ENCODE measurements at places on chromosomes 1 and 21.

- DNase-seq: no peak
These were observed 582.8 kb downstream of the PTBP2 start for GRCh38 chr1:97304366-97304765.

DNA sequence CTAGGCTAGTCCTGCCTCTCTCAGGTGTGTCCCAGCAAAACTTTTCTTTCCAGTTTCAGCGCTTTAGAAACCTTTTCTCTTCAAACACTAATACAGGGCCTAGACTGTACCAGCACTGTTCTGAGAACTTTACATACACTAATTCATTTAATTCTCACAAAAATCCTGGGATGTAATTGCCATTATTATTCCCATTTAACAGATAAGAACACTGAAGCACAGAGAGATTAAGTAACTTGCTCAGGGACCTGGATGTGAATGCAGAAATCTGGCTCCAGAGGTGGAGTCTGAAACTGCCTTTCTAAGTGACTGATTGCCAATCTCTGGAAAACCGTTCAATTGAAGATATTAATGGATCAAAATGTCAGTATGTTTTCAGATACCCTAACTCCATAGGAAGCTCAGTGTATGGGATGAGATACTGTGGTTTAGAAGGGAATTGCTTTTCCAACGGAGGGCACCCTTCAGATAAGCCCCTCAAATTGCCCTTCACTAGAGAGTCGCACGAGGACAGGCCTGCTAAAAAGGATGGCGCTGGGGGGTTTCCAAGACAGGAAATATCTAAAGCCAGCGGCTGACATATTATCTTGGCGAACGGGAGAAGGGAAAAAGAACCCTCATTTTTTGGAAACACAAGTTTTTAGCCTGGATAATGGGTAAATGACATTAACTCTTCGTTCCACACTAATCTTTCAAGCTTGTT lies 698 bp upstream of the UCK2 start:
- DNase-seq: no peak

DNA sequence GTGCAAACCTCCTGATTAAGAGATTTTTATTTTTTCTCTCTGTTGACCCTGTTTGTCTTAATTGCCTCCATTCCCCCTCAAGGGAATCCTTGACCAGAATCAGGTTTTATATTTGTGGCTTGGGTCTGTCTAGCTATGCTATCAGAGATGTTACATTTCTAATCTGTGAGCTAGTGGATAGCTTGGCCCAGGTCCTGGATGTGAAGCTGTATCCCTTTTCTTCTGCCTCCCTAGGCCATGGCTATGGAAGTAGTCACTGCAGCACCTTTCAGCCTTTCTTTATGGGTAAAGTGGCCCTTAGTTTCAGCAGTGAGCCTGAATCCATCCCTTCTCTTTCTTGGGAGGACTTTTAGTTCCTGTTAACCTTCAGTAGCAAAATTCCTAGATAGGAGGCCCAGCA lies 17.0 kb upstream of the ANGEL2 start:
- DNase-seq: no peak

GRCh38 chr1:204435872-204436271 lies 24.3 kb upstream of the PPP1R15B start:
- no peak for DNase-seq

- no peak for DNase-seq
These were observed 484.4 kb downstream of the PLA2G4A start for GRCh38 chr1:187313115-187313514.

DNA sequence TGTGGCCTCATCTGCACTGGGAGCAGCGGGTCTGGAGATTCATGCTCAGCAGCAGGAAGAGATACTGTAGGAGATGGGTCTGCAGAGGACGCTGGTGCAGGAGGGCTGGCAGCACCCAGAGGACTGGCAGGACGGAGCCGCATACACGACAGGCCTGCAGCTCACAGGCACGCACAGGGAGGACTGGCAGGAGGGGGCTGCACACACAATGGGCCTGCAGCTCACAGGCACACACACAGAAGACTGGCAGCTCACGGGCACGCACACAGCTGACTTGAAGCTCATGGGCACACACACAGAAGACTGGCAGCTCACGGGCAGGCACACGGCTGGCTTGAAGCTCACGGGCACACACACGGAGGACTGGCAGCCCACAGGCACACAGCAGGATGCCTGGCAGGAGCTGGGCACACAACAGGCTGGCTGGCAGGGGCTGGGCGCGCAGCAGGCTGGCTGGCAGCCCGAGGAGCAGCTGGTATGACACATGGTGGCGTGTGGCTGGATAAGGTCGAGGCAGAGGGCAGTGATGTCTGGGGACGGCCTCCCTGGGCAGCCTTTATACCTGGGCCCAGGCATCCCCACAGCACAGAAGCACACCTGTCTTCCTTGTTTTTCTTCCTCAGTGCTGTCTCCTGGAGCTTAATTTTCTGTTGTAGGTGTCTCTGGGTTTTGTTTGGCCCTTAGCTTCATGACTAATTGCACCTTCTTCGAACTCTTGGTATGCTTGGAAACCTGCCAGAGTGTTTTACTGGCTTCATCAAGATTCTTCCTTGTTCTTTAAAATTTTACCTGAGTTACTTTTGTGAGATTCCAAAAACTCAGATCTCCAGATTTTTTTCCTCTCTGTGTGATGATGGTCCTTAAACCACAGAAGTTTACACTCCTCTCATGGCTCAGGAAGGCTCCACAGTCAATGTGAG lies at the start of gene KRTAP12-2:
KRTAP12-2 (minus strand) TSS at position 527 of the 920 bp plus-strand sequence; CDS start at position 486, 41 bp downstream.
- no peak for DNase-seq

DNA sequence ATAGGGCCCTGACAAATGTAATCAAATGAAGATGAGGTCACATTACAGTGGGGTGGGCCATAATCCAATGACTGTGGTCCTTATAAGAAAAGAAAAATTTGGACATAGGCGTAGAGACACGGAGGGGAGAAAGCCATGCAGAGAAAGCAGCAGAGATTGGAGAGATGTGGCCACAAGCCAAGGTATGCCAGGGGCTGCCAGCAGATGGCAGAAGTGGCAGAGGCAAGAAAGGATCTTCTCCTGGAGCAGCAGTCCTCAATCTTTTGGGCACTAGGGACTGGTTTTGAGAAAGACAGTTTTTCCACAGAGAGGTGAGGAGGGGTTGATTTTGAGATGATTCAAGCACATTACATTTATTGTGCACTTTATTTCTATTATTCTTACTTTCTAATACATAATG lies 355.1 kb downstream of the NPHP4 start:
- DNase-seq: no peak

GRCh38 chr1:201228011-201228983 lies 37.7 kb downstream of the IGFN1 start:
- no peak for DNase-seq

- DNase-seq: no peak
These were observed 52.9 kb downstream of the SNRPE start for GRCh38 chr1:203914292-203914691.

DNA sequence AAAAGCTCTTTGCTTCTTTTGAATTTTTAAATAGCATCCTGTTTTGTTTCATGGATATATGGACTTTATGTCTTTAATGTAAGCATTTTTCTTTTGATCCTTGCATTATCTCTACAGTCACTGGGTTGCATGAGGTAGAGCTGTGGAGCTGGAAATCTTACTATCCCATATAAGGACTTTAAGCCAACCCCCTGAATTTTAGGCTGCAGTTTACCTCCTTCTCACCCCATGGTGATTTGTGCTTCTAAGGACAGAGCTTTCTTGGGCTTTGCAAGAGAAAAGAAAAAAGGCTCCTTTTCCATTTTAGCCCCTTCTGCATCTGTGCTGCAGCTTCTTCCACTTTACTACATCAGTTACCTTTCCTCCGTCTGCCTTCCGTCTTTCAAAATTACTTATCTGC lies 373.8 kb downstream of the HHAT start:
- no peak for DNase-seq

- no peak for DNase-seq
These were observed 126.7 kb downstream of the PGBD5 start for GRCh38 chr1:230299191-230300006.

DNA sequence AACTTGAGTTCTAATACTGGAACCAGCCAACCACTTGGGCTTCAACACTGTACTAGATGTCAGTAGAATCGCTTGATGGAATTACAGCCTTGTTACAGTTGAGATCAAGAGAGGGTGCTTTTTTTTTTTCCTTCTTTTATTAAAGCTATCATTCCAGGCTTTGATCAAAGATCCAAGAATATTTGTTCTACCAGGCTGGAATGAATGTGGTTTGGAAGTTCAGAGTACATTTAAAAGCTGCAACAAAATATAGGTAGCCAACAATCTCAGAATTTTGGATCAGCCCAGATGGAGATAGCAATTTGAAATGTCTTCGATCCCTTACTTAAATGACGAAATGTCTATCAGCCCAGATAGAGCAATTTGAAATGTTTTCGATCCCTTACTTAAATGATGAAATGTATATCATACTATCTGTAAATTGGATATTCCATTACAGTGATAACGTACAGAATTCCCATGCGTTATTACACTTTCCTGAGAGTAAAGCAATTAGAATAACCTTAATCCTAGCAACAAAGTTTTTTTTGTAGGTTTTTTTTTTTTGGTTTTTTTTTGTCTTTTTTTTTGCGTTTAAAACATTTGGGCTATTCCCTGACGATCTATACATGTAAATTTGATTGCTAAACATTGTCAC lies 3.6 kb downstream of the ZNF281 start:
- DNase-seq: no peak

DNA sequence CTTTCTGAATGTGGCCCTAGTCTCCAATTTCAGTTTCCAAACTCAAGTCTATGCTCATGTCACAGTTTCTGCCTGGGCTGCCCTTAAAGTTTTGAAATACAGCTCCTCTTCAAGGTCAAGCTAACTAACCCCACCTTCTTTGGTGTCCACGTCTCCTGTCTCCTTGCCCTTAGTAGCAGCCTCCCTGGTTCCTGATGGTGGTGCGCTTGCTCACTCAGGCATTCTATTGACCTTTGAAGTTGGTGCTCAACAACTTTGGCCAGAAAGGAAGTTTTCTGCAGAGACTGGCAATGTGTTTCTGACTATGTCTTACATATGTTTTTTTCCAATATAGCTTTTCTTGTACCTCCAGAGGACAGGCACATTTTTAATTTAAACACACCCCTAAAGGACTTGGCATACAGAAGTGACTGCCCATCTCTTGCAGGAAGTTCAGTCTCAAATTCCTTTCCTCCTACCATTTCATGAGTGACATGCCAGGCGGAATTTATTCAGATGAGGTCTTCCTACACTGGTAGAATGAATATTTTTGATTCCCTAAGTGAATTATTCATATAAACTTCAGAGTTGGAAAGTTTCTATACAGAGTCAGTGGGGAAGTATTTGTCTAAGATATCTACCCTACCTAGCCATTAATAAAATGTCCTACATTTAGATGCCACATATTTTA lies 364.3 kb upstream of the USP24 start:
- no peak for DNase-seq

GRCh38 chr21:45000637-45001133 lies 60.9 kb downstream of the SLX9 start:
- no peak for DNase-seq

DNA sequence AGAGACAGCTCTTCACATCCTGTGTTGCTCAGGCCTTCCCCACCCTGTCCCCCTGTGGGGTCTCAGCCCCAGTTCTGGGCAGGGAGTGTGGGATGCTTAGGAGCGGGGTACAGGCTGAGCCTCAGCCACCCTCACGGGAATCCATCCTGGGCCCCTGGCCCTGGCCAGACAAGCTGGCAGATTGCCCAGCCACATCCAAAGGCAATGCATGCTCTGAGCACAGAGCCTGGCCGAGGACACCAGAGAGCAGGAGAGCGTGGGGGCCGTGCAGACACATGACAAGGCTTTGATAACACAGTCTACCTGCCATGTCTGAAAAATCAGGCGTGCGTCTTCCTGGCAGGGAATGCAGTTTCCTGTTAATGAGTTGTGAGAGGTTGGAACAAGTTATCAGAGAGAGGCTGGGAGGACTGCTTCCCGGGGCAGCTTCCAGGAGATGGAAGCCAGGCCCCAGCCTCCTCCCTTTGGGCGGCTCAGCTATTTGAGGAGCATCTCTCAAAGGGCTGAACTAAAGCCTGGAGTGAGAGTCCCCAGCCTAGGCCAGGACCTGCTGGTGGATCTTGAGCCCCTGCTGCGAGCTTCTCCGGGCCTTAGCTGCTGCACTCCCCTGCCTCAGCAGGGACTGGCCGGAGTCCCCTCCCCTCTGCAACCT lies 72.2 kb upstream of the SELENON start:
- DNase-seq: no peak

- no peak for DNase-seq
These were observed 45.7 kb upstream of the DEPDC1 start for GRCh38 chr1:68542586-68542985.

DNA sequence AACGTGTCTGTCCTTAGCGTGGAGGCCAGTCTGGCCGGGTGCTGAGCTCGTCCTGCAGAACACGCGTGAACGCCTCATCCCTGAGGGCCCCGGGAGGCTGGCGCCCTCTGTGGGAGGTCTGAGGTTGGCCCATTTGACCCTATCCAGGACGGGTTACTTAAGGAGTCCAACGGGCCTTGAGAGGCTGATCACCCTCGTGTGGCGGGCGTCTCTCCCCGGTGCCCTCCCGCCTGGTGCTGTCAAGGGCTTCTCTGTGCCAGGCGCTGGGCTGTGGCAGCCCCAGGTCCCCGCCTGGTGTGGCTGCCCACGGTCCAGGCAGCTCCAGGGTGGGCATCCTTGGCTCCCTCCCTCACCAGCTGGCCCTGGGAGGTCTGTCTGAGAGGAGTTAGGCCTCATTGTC lies 9.7 kb downstream of the SKI start:
- no peak for DNase-seq

GRCh38 chr21:43332861-43333297 lies 94.1 kb downstream of the SIK1 start:
- DNase-seq: no peak

GRCh38 chr21:38804789-38805327 lies 871 bp upstream of the ETS2 start:
- DNase-seq: peak; percentile 10

DNA sequence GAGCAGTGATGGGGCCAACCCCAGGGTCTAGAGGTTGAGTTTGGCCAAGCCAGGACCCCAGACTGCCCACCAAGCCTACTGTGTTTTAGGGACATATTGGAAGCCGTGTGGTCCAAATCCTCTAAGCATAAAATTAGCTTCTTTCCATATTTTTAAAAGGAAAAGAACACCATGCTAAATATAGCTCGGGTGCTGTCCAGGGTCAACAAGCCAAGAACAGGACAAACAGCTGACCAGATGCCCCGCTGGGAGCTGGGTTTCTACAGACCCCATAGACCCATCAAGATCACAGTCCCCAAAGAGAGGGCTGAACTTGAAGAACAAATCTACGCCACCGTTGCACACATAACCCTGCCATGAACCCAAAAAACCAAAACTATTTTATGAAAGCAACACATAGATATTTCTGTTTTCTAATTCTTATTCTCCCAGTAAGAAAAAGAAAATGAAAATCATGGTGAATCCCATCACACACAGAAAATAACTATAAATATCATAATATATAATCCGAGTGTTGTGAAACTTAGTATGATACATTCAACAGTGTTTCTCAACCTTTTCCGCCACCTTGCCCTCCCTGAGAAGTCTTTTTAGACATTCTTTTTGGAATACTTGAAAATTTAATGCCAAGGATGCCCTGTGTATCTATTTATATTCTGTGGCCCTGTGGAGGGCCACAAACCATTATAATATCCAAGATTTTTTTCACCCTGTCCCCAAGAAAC lies 36.2 kb upstream of the FHAD1 start:
- DNase-seq: no peak

GRCh38 chr1:5885471-5886139 lies 106.6 kb downstream of the NPHP4 start:
- DNase-seq: no peak
